Jurkat, Clone E6-1 (cell line): ENCODE measurements at places on chromosomes 6 and 20.

- no peak for DNase-seq
Observed at GRCh38 chr6:170231293-170232185, 59.3 kb downstream of the DLL1 start.

DNA sequence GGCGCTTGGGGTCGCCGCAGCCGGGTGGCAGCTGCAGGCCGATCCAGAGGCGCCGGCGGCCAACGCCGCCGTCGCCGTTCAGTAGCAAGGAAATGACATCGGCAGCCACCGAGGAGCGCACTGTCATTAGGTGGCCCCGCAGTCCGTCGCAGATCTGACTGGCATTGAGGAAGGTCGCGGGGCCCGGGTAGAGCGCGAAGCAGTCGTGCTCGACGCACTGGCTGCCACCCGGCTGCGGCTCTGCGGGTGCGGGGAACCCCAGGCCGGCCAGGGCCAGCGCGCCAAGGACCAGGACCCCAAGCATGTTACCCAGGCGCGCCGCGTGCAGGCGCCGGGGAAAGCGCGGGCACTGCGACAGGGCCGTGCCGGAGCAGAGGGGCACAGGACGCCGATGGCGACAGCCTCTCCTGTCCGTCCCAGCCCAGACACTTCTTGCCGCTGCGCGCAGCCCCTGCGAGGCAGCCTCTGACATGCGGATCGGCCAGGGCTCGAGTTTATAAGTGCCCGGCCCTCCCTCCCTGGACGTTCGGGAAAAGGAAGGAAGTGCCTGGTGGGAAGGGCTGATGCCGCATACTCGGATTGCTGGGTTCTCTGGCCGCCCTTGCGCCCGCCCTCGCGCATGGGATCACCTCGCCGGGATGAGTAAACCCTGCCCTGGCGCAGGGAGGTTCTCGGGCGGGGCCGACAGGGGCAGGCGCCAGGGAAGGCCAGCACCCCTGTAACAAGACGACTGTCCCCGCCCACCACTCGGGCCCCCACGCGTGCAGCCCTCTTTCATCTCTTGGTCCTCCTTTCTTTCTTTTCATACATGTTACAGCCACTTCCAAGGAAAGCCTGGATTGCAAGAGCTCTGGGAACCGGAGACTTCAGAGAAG is at the start of gene THBD:
THBD (minus strand) TSS at position 472 of the 875 bp plus-strand sequence; CDS start at position 304, 168 bp downstream.
- no peak for DNase-seq

GRCh38 chr6:134247231-134247833 is 70.6 kb downstream of the SGK1 start:
- peak; percentile 99 for DNase-seq

DNA sequence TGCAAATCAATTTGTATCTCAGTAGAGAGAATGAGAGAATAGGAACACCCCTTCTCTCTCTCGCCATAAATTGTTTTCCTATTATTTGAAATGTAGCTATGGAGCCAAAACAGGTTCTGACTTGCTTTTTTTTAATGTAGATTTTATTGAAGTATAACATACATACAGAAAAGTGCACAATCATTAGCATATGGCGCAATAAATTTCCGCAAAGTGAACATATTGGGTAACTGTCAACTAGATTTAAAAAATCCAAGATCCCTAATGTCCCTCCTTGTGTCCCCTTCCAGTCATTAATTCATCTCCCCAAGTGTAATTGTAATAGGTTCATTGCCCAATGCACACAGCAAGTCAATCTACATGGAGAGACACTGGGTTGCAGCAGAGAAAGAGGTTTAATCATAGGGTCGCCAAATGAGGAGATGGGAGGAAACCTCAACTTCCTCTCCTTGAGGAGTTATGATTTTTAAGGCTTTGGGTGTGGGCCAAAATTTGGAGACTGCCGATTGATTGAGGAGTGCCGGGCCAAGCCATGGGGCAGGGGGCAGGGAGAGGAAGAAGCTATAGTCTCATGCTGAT is 43.3 kb upstream of the TGM3 start:
- no peak for DNase-seq

GRCh38 chr6:107217248-107217647 is 101.9 kb upstream of the BEND3 start:
- no peak for DNase-seq
